Small intestine (tissue), 16 donors: ENCODE measurements at places on chromosomes 6 and 20. TPM values are rescaled to one million over a fixed set of nuclear protein-coding genes. Genes with fewer than 3 reads are reported as not detected.

DNA sequence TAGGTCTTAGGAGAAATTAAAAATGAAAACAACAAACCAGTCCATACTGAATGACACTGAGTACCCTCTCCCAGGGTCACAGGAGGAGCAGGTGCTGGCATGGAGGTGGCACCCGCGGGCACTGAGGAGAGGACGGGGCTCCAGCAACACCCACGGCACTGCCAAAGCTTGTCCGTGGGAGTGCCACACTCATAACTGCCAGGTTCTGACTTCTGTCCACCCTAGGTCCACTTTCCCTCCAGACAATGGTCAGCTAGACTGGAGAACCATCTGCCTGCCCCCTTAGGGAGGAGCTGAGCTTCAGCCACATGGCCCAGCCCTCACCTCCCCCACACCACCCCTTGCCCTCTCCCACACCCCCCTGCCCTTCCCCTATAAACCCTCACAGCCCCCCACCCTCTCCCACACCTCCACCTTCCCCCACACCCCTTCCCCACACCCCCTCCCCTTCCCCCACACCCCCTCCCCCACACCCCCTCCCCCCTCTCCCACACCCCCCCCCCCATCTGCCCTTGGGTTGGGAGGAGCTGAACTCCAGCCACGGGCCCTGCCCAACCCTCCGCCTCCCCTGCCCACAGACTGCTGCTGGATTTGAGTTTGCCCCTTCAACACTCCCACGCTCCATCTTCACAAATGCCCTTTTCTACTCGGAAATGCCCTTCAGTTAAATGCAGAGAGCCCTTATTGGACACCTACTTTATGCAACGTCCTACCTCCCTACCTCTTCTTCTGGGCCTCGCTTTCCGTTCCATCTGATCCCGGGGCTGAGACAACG is 129.6 kb downstream of the TAF4 start:
- no peak for DNase-seq

DNA sequence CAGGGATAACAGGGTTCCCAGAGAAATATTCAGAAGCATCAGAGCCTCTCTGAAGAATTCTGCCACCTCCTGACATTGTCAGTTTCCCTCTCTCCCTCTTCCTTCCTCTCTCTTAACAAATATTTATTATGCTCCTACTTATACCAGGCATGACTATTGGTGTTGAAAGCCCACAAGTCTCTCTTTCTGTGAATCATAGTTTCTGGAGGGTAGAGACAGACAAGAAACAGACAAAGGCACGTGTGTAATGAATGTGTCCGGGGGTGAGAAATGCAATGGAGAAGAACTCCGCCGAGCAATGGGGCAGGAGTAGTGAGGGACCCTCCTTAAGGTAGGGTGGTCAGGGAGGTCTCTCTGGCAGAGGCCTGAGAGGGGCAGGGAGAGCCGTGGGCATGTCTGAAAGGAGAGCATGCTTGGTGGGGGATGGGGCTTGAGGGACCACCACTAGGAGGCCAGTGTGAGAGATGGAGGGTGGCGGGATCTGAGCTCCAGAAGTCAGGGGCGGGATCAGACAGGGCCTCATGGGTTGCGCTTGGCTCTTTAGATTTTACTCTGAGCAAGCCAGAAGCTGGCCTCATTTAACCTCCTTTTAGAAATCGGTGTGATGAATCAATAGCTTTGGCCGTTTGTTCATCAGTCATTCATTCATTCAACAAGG is 57.3 kb downstream of the EYA2 start:
- no peak for DNase-seq

PCSK2 gene
- 0.27 TPM for polyA plus RNA-seq

- DNase-seq: no peak
These were observed 127.2 kb downstream of the F13A1 start for GRCh38 chr6:6193221-6193745.
